Effector memory CD8-positive, alpha-beta T cell (primary cell): ENCODE measurements at places on chromosomes 5 and 9.
A peak's percentile ranks its signal among the peaks of the same experiment; 100 is the strongest.

DNA sequence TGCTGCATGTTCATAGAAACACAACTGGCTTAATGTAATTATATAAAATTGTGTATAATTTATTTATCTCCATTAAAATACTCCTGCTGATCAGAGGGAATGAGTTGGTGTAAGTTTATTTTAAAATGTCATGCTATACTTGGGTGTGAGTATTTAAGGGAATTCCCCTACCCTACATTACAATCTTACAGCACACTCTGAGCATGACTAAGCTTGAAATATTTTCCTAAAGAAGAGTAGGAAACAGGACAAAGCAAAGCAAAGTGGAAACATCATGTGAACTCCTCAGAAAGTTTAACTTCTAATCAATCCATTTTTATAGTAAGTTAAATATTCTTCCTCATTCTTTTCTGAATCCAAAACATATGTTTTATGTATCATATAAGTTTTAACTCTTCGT, 1271.3 kb downstream of the EFNA5 start:
- no peak for DNase-seq

DNA sequence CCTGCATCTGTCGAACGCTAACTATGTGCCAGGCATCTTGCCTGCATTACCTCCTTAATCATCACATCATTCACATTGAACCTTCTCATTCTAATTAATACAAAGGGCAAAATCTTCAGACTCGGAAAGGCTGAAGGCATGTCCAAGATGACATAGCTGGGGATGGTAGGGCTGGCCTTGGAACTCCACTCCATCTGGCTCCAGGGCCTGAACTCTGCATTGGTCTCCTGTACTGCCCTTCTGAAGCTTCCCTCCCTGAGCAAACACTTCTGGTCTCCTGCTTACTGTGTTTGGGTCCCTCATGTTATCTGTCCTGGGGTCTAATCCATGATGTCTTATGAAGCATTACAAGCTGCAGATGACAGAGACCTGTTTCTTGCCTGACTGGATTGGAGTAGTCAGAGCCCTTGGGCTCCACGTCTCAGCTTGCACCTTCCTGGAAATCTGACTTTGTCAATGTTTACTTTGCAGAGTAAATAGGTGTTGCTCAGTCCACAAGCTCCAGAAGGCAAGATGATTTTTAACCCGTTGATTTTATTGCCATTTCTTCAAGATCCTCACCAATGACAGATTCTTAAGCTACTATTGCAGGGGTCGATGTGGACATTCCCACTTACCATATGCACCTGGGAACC, 106.1 kb downstream of the GALNT10 start:
- DNase-seq, result no peak

- DNase-seq, result no peak
Measured at GRCh38 chr9:16613605-16614004, 256.9 kb downstream of the BNC2 start.

GRCh38 chr5:148090773-148091250, 27.0 kb downstream of the SPINK5 start:
- DNase-seq, result no peak

DNA sequence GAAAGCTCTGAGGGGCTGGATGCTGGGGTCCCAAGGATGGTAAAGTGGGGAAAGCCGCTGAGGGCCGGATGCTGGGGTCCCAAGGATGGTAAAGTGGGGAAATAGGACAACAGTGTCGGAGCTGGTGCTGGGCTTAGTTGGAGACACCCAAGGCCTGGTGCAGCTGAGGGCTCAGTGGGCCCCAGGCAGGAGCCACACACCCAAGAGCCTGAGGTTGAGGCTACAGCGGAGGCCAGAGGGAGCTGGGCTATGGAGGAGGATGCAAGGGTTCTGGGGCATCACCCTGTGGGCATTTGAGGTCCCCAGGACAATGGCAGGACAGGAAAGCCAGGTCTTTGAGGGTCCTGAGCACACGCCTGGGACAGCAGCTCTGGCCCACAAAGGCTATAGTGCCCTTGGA, 19.1 kb upstream of the SLC9A3 start:
- no peak for DNase-seq

DNA sequence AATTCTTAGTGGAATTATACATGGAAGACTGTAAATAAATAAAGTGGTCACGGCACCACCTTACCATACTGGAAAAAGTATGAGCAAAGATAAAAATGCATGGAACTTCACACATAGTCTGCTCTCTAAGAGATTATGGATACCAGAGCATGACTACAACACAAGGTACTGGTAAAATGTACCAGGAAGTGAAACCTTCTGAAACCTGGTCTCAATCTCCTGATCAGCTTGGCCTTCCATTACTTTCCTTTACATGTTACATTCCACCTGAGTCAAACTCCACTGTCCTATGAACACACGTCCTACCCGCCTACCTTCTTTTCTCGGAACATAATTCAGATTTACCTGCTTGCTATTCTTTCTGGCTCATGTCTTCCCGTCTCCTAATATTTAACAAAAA, 15.9 kb downstream of the PTAR1 start:
- DNase-seq, result no peak

GRCh38 chr9:31908158-31908890, 476.1 kb upstream of the ACO1 start:
- no peak for DNase-seq

DNA sequence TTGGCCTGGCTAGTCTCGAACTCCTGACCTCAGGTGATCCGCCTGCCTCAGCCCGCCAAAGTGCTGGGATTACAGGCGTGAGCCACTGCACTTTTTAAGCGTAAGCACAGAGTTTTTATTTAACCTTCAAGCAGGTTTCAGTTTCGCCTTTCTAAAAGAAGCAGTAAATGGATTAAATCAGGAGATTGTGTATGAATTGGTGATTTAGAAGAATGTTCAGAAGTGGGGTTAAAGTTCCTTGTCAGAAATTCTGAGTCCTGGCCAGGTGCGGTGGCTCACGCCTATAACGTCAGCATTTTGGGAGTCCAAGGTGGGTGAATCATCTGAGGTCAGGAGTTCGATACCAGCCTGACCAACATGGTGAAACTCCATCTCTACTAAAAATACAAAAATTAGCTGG, 12.2 kb downstream of the HSPA4 start:
- DNase-seq, result no peak

DNA sequence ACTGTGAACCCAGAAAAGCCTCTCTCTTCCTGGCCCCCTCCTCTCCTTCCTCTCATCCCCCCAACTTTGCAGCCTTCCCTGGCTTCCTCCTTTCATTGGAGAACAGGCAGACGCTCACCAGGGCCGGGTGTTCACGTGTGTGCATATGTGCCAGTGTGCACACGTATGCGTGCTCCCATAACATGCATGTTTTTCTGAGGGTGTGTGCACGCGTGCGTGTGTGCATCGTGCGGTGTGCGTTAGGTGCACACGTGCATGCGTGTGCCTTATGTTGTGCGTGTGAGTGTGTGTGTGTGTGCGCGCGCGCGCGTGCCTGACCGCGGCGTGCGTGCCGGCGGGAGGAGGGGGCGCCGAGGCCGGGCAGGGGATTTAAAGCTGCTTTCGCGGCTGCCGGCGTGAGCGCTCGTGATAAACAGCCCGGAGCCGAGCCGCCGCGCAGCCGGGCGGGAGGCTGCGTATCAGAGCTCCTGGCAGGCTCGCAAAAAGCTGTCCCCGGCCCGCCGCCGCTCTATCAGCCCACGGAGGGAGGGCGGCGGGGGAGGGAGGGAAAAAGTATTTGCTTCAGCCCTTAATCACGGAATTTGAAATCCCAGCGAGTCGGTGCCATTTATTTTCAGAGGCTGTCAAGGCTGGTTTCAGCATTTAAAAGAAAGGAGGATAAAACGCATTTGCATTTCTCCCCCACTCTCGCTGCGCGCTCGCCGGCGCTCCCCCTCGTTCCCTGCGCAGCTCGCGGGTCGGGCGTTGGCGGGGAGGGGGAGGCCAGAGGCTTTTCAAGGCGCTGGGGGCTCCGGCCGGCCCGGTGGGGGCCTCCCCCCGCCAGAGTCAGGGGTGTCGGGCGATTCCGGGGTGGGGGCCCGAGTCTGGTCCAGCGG, 183.9 kb downstream of the C9orf50 start:
- DNase-seq, result peak; percentile 34

DNA sequence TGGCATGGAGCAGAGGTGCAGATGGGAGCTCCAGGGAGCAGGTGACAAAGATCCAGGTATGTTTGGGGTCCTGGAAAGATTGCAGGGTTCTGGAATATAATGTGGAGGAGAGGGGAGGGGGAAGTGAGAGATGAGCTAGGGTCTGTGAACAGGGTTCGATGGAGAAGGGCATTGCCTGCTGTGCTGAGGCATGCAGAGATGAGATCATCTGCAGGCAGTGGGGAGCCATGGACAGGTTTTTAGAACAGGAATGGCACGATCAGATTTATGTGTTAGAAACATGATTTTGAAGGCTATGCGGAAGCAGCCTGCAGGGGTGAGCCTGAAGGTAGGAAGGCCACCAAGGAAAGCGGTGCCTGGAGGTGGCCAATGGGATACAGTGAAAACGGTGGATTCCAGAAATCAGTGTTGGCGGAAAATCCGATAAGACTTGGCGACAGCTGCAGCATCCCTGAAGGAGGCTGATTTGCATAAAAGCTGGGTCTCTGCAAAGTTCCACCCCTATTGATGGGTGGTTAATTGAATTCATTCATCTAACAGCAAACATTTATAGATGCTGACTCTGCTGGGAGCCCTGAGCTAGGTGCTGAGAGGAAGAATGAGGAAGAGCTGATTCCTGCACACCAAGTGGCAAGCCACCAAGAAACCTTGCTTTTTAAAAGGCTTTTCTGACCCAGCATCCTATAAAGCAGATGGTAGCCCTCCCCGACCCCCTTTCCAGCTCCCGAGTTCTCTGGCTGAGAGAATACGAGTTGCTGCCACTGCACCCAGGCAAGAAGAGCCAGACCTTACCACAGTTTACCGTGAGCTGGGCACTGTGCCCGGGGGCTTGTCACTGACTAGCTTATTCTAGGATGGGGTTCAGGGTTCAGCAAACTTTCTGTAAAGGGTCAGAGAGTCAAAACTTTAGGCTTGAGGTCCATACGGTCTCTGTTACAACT, 139.2 kb upstream of the SMIM23 start:
- DNase-seq, result no peak

DNA sequence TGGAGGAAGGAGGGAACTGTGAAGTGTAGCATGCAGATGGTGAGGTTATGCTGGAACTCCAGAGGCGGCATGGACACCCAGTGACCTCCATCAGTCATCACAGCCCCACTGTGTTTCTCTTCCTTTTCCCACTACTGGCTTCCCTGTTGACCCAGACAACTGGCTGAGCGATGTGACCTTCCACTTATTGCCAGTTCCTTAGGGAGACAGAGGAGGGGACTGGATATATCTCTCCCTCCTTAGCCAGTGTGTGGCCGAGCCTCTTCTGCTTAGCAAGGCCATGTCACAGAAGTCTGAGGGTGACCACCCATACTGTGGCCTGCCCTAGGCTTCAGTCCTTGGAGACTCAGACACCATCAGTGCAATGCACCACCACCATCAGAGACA, 3.0 kb upstream of the PHYKPL start:
- DNase-seq, result no peak

GRCh38 chr5:111572561-111572960, 60.2 kb upstream of the STARD4 start:
- no peak for DNase-seq

GRCh38 chr5:157038568-157039187, 20.2 kb downstream of the HAVCR1 start:
- no peak for DNase-seq

- DNase-seq, result no peak
Measured at GRCh38 chr5:67019065-67019845, 177.3 kb downstream of the CD180 start.

GRCh38 chr9:16726029-16726428, 144.4 kb downstream of the BNC2 start:
- DNase-seq, result no peak

- DNase-seq, result no peak
Measured at GRCh38 chr5:85717203-85717563, 900.6 kb upstream of the COX7C start.

DNA sequence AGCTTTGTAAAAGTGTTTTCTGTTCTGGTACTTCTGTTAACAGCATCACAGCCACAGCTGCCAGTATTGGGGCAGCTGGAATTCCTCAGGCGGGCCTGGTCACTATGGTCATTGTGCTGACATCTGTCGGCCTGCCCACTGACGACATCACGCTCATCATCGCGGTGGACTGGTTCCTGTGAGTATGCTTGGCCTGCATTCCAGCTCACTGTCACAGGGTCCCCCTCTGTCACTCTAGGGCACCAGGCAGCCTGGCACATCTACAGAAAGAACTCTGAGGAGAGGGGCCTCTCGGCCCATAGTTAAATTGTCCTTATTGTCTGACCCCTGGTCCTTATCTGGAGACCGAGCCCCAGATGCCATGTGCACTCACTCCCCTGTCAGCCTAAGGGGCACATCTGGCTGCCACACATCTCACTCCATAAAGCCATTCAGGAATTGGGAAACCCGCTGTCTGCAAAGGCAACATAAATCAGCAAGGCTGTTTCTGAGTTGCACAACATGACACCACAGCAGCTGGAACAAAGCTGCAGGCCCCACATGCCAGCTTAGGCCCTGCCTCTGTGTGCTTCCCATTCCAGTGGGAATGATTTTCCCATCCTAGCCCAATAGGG, 77.5 kb downstream of the SLC1A3 start:
- DNase-seq, result no peak

DNA sequence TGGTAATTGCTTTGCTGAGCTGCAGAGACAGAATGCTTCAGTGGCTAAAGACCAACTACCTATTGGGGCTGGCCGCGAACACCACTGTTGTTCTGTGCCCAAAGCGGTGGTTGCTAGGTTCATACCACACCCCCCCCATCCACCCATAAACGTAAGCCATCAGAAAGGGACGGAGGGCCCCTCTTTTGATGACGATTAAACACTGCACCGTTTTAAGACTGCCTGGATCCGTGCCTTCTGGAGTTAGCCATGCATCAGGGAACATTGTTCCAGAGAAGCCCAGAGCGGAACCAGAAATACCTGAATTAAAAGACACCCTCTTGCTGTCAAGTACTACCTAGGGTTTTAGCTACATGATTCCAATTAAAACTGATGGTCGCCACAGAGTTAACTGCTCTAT, 369.1 kb upstream of the DAP start:
- DNase-seq, result no peak

- DNase-seq, result no peak
Measured at GRCh38 chr5:96562614-96563013, 99.6 kb upstream of the CAST start.

DNA sequence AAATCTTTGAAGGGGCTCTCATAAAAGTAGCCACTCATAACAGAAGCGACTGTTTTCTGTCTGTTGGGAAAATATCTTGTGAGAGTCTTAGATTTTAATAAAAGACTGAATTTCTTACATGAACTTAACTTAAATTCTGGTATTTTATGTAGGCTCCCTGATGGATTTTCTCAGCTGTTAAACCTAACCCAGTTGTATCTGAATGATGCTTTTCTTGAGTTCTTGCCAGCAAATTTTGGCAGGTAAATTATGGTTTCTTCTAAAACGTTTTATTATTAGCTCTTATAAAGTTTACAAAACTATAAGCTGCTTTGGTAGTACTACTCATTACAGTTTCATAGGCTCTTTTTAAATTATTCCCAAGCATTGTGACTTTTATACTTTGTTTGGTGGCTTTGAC, 87.0 kb downstream of the ERBIN start:
- DNase-seq, result no peak

GRCh38 chr5:12704955-12705354, 800.7 kb upstream of the CTNND2 start:
- DNase-seq, result no peak

GRCh38 chr5:142998316-142999020, 228.3 kb downstream of the ARHGAP26 start:
- DNase-seq, result no peak
